ENCODE measurements at places on chromosomes 12 and 14. TPM values are rescaled to one million over a fixed set of nuclear protein-coding genes. Genes with fewer than 3 reads are reported as not detected.
A peak's percentile ranks its signal among the peaks of the same experiment; 100 is the strongest.

- DNase-seq, result no peak
These were observed 696.3 kb downstream of the TMEM121 start for GRCh38 chr14:106222731-106223130.

- DNase-seq, result peak; percentile 35
These were observed 17.9 kb downstream of the CPM start for GRCh38 chr12:68915055-68915454.

DNA sequence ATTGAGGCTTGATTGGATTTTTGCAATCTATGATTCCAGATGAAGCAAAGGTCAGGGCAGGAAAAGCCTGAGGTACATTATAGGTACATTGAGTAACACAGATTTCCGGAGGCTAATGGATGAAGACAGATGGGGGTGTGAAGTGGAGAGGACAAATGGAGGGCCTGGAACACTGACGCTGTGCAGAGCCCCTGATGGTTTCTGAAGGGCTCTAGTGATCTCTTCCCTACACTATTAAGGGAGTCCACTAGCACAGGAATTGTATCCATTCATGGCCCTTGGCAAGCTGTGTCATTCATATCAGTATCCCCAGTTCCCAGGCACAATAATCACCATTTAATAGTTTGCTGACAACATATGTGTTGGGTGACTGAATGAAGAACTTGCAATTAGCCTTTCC is 284.8 kb downstream of the ITPR2 start:
- DNase-seq, result no peak

- DNase-seq, result no peak
These were observed 7.7 kb downstream of the PPP1R3E start for GRCh38 chr14:23294734-23295561.

DNA sequence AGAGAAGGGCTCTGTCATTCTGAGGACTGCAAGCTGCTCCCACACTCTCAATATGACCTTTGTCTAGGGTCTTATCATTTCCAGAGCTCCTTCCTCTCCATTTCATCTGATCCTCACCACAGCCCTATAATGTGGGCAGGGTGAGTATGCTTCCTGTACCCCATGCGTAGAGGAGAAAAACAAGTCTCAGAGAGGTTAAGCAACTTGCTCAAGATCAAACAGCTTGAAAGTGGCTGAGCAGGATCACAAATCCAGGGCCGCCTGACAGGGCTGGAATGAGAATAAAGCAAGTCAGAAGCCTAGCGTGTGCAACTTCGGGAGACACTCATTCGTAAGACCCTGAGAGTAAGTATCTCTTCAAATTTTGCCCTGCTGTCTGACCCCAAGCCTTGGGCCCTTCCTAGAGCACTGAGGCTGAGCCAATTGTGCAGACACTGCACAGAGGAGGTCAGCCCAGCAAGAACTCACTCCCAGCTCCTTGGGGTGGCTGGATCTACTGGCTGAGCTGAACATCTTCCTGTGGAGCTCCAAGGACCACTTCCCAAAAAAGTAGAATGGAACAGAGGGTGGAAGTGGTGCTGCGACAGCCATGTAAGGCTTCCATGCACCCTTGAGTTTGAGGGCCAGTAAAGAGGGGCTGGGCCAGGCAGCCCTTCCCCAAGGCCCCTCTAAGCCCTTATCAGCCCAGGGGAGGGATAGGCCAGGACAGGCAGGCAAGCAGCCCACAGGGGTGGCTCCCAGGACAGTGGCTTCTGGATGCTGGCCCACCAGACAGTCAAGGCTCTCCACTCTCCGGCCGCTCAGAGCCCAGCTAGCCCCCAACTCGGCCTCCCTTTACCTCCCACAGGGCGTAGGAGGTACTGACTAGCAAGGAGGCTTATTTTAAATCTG is 10.5 kb downstream of the ZFP36L1 start:
- no peak for DNase-seq

DNA sequence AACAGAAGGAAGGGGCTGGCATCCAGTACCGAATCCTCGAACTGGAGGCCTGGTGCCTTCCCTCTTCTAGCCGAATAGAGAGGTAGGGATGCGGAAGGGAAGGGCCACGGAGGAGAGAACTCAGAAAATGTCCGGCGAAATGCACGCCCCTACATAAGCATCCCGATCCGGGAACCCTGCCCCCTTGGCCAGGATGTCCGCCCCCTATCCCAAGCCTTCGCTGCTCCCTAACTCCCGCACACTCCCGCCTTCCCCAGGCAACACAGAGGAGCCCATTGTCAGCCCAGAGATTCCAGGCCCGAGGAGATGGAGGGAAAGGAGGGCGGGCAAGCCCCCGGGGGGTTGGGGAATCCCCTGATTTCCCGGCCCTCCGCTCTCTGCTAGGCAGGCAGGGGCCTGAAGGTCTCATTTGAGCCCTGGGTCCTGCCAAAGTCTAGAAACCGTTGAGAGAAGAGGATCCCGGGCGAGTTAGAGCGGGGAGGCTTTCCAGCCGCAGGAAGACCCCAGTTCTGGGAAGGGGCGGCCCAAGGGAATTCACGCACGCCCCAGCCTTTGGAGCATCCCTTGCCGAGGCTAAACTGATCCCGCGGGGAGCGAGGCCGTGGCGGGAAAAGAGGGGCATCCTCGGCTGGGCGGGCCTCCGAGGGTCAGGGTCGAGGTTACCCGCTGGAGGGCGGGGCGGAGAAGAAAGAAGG is 569 bp upstream of the ARHGEF40 start:
- no peak for DNase-seq

DNA sequence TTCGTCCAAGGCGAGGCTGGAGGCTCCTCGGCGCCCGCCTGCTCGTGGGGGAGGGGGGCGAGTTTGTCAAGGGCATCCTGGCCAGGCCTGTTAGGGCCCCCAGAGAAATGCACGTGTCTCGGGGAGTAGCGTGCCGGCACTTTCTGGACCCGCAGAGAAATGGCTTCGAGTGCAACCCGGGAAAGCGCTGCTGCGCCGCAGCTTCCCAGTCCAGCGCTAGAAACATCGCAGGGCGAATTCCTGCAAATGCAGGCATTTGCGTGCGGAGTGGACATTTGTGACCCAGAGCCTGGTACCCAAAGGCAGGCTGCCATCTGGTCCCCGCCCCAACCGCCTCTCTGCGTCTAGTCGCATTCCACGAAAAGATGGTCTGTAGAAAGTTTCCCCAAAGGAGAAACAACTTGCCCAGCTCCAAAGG is 756 bp downstream of the LGR5 start:
- no peak for DNase-seq

GRCh38 chr12:109154451-109155438 is 38.4 kb downstream of the ACACB start:
- DNase-seq, result no peak

GRCh38 chr12:127174881-127175280 is 1092.1 kb upstream of the TMEM132C start:
- DNase-seq, result no peak

GRCh38 chr12:118582863-118583262 is 206.5 kb downstream of the SUDS3 start:
- no peak for DNase-seq

DNA sequence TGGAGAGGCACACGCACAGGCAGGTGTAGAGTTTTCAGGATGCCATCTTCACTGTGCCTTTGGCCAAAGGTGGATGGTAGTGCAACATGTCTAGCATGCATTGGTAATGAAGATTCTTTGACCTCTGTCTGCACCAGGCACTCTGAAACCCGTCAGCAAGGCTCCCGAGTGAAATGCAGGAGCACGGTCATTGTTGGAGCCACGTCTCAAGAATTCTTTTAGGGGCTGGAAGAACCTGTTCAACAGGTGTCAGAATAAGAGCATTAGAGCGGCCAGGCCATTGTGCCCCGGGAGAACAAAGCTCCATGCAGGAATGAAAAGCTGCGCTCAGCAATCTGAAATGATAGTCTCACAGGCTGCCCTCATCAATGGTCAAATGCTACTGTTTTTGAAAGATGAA is 40.2 kb upstream of the DICER1 start:
- DNase-seq, result no peak

- DNase-seq, result no peak
These were observed 111.9 kb downstream of the CCDC60 start for GRCh38 chr12:119446459-119446858.

DNA sequence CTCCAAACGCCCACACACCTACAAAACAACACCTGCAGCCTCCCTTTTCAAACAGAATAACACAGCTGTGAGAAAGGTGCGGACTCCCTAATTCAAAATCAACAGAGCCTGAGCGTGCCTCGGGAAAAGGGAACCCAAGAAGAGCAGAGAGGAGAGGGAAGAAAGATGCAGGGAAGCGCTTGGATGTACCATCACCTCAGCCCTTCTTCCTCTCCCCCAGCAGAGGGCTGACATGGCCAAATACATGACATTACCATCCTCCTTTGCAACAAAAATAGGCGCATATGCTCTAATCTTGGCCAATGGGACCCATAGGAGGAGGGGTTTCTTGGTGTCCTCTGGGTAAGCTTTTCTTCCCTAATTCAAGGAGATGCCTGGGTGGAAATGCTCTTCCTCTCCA is 78.0 kb downstream of the CPSF2 start:
- DNase-seq, result no peak

DNA sequence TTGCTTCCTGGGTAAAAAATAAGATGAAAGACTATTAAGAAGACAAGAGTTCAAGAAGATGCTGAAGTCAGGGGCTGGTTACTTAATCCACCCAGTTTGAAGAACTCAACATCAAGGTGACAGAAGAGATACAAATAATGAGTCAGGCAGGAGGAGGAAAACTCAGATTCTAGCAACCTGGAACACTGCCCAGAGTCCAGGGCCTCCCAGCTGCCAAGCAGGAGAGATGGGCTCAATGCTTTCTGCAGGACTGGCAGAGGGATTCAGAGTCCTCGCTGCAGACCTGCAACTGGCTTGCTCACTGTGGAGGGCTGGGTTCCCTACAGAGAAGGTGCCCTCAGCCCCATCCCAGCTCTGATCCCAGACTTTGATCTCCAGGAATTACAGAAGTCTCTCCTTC is 28.6 kb upstream of the CEBPE start:
- DNase-seq, result no peak

- DNase-seq, result no peak
These were observed 174.6 kb downstream of the CACNA1C start for GRCh38 chr12:2227360-2227759.

GRCh38 chr14:73173092-73173735 is 36.9 kb downstream of the PSEN1 start:
- peak; percentile 10 for DNase-seq

DNA sequence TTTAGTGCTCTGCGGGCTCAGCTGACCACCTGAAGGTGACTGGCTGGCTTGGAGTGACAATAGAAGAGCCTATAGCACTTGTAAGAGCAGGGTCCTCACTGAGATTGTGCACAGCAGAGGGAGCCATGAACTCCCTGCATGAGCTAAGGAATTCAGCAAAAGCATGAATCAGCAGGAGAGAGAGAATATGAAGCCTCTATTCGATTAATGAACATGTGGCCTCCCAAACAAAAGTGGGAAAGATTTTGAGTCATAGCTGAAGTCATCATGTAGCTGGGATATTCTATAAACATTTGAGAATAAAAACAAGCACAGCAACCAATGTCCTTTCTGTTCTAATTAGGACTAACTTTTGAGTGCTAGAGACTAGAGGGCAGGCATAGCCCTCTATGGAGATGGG is 626.6 kb downstream of the DIO2 start:
- DNase-seq, result peak; percentile 74

- DNase-seq, result no peak
These were observed 23.8 kb upstream of the SMCO2 start for GRCh38 chr12:27422697-27423096.

DNA sequence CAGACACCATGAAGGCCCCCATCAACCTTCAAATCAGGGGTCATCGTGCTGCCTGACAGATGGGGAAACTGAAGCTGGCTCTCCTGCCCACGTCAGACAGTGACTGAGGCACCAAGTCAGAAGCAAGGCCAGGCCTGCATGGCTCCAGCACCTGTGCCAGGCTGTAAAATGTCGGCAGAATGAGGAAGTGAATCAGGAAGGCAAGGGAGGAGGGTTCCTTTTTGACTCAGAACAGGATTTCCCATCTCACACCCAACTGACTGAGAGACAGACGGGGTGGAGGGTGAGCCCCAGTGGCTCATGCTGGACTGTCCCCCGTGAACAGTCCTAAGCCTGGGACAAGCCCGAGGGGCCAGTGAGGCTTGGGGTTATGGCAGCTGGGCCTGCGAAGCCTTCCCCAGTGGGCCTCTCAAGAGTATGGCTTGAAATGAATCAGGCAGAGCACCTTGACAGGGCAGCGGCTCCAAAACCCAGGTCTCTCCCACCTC is 20.9 kb downstream of the SYNE3 start:
- no peak for DNase-seq

- no peak for DNase-seq
These were observed 52.6 kb downstream of the TMEM260 start for GRCh38 chr14:56632195-56632594.

- no peak for DNase-seq
These were observed 422.6 kb downstream of the DPF3 start for GRCh38 chr14:72471346-72471745.

DNA sequence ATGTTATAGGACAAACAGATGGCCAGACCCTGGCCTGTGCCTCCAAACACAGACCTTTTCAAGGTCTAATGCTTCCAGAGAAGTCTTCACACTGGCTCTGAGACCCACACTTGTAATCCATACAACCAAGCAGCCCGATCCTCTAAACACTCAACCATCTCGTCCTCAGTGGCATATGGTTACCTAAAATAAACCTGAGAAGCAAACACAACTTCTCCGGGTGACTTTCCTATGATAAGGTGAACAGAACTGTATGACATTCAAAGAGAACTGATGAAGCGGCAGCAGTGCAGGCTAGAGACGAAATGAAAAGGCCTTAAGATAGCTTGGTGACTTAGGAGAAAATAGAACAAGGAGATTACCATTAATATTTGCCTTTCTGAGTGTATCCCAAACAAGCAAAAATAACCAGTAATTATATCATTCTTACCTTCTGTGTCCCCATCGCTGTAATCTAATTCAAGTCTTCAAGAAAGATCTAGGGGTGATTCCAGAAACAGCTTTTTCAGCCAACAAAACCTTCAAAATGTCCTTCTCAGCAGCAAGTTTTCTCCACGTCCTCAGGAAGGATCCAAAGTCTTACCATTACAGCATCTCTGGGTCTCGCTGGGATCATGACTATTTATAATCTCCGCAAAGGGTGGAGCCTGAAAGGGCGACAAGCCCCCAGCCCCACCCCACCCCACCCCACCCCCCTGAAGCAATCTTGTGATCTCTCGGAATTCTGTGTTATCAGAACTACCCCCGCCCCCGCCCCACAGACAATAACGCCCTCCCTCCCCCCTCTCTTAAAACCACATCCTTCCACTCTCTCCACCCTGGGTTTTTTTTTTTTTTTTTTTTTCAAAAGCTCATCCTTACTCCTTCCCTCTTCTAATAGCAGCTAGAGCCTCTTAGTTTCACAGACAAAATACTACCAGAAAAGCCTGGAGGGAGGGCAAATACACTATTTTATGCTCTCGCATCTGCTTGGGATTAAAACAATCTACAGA is at the start of gene SLC2A3:
TSS of gene SLC2A3 (minus strand) at position 598 of the 992 bp plus-strand sequence. CDS start at position 445, 153 bp downstream.
- peak; percentile 51 for DNase-seq

DERA gene
- total RNA-seq, result 37.1 TPM

CMA1 gene
- not detected for total RNA-seq

NRIP2 gene
- not detected for total RNA-seq

GRIP1 gene
- 4.2 TPM for total RNA-seq

AQP2 gene
- not detected for total RNA-seq

RGS6 gene
- not detected for total RNA-seq

IFNG gene
- not detected for total RNA-seq

LGMN gene
- total RNA-seq, result 70.0 TPM

CD9 gene
- 248 TPM for total RNA-seq

IL31 gene
- not detected for total RNA-seq

KRT80 gene
- 19.4 TPM for total RNA-seq

KLHL33 gene
- total RNA-seq, result 0.08 TPM

CLEC2B gene
- not detected for total RNA-seq

TNFAIP2 gene
- 152 TPM for total RNA-seq

GZMB gene
- total RNA-seq, result not detected

GPR68 gene
- 4.7 TPM for total RNA-seq

DCP1B gene
- total RNA-seq, result 22.4 TPM

NEMP1 gene
- 7.9 TPM for total RNA-seq
